ENCODE measurements at places on chromosomes 1 and 21.
A peak's percentile ranks its signal among the peaks of the same experiment; 100 is the strongest.

- no peak for DNase-seq
These were observed 656.1 kb downstream of the KIF26B start for GRCh38 chr1:245810789-245811337.

GRCh38 chr1:179953974-179954492 is 577 bp upstream of the CEP350 start:
- DNase-seq = peak; percentile 45

DNA sequence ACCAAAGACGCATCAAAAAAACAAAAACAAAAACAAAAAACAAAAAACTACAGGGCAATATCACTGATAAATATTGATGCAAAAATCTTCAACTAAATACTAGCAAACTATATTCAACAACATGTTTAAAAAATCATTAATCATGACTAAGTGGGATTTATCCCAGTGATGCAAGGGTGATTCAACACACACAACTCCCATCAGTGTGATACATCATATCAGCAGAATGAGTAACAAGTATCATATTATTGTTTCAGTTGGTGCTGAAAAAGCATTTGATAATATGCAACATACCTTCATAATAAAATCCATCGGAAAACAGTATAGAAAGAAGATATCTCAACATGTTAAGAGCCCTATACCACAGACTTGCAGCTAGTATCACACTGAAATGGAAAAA is 953.0 kb downstream of the AMY1C start:
- DNase-seq = no peak

GRCh38 chr1:204320382-204320804 is 39.3 kb downstream of the PLEKHA6 start:
- no peak for DNase-seq

DNA sequence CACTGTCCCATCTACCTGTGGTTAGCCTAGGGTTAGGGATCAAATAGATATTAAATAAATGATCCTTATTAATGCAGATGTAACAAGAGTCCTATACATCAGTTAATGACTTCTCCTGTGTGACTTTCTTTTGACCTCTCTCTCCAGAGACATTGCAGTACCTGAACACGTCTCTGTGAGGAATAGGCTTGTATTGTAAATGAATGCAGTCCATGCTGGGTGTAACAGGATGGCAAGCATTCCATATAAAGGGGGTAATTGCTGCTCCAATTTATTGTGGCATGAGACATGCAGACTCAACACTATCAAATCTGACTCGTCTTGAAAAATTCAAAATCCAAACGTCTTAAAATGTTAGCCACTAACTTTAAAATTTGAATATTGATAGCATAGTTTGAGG is 189.5 kb downstream of the PRDM2 start:
- DNase-seq = no peak

Data from NCI-H446 treated with DMSO at 0.1 percent for 48 hours (cell line).